ENCODE measurements at places on chromosomes 6 and 20.

GRCh38 chr6:14817074-14817473, 428.8 kb upstream of the JARID2 start:
- no peak for DNase-seq

DNA sequence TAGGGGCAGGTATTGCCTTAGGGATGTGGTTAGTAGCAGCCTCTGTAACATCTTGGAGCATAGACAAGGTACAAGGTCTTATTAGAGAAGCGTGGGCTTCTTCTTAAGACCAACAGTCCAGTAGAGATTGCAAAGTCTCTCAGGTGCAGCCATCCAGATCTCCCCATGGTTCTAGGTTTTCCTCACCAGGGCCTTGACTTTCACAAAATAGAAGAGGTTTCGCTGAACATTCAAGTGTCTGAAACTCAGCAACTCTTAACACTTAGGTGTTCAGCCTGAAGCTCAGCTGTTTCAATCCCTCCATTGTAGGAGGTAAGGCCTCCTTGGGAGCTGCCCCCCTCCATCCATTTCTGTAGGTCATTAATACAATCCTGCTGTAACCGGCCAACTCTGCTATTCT, 44.4 kb downstream of the GOPC start:
- DNase-seq = no peak

GRCh38 chr20:31861385-31862156, 8.8 kb downstream of the DUSP15 start:
- peak; percentile 36 for DNase-seq

- no peak for DNase-seq
Measured at GRCh38 chr20:48058611-48059559, 273.6 kb upstream of the SULF2 start.

GRCh38 chr6:134870677-134871498, 79.0 kb downstream of the ALDH8A1 start:
- peak; percentile 65 for DNase-seq

DNA sequence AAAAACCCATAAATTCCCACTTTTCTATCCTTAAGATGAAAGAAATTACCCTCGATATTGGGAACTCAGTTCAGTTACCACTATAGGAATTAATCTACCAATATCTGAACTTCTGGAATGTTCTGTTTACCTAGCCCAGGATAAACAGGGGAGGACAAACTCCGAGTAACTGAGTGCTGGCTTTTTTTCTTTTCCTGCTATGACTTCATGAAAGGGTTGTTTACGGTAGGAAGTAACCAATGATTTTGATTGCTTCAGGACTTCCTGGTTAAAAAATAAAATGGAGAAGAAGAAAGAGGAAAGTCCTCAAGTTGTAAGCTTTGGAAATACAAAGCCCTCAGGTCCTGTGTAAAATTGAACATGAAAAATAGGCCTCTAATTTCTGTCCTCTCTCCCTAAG, 167.7 kb downstream of the ZNF217 start:
- DNase-seq = no peak

DNA sequence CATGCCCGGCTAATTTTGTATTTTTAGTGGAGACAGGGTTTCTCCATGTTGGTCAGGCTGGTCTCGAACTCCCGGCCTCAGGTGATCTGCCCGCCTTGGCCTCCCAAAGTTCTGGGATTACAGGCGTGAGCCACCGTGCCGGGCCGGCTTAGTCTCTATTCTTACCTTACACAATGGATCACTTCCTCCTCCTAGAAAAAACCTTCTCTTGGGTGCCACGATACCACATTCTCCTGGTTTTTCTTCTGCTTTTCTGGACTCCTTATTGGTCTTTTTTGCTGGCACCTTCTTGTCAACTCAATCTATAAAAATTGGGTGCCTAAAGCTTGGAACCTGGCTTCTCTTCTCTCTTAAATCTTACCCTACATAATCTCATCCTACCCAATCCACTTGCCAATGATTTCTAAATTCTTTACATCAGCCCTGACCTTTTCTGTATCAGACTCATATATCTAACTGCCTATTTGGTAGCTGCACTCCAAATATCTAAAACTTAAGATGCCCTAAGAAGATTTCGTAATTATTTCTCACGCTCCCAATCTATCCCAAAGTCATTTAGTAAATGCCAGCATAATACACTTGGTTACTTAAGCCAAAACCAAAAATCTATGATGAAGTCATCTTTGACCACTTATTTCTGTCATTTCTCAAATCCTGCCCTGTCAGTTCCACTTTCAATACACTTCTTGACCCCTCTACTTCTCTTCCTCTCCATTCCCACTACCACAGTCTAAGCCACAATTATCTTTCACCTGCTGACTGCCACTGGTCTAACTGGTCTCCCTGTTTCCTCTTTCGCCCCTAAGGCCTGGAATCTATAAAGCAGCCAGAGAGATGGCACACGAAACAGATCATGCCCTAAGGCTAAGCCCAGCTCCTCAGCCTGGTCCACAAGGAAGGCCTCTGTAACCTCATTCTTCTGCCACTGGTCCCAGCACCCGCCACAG, 43.2 kb downstream of the ELMO2 start:
- DNase-seq = peak; percentile 26
